ENCODE measurements at places on chromosomes 5 and 9.

DNA sequence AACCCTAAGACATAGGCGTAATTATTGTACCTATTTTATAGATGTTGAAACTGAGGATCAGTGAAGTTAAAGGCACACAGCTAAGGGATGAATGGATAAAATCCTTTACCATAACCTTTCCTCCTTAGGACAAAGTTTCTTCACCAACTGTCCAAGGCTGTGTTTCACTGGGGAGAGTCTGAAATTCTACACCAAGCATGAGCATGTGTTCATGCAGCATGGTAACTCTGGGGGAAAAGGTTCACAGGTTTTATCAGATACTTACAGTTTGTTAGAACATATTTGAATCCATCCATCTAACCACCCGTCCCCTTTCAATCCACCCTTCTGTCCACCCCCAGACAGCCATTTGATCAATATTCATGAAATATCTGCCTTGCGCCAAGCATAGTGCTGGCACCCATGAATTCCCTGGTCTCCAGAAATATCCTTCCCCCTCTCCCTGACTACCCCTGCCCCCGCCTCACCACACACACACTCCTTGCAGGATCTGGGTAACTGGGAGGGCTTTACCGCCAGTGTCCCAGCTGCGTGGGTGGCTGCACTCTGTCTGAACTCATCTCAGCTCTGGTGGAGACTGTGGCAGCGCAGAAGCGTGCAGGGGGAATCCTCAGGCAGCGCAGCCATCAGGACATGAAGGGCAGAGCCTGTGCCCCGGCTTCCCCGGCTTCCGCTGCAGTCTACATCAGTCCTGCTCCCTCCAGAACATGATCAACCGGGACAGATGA lies 6.3 kb upstream of the KCNIP1 start:
- no peak for DNase-seq

- DNase-seq: no peak
These were observed 63.1 kb upstream of the CXCL14 start for GRCh38 chr5:135641734-135642487.

DNA sequence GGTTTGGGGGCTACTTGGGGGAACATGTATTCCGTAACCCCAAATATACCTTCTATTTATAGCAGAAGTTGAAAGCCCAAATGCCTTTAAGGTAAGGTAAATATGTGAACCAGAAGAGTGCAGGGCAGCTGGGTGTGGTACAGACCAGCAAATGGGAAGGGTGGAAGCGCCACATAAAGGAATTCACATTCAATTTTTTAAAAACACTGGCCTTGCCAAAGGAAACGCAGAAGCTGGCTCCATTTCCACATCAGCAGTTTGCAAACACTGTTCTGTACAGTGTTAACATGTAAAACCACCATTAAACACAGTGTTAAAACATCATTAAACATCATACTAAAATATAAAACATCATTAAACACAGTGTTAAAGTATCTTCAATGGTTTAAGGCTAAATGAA lies 3.5 kb upstream of the BHMT start:
- no peak for DNase-seq

GRCh38 chr9:93681269-93682154 lies 105.1 kb downstream of the PHF2 start:
- DNase-seq: no peak

- no peak for DNase-seq
These were observed 60.8 kb downstream of the MEGF10 start for GRCh38 chr5:127351418-127351817.

DNA sequence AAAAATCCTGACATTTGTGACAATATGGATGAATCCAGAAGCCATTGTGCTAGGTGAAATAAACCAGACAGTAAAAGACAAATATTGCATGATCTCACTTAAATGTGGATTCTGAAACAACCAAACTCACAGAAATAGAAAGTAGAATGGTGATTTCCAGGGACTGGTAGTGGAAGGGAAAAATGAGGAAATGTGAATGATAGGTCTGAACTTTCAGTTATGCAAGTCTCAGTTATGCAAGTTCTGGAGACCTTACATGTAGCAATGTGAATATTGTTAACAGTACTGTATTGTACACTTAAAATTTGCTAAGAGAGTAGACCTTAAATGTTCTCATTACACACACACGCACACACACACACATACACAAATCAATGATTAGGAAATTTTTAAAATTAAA lies 84.9 kb downstream of the SLCO4C1 start:
- no peak for DNase-seq

GRCh38 chr9:82110881-82111280 lies 122.3 kb downstream of the SPATA31D1 start:
- no peak for DNase-seq

DNA sequence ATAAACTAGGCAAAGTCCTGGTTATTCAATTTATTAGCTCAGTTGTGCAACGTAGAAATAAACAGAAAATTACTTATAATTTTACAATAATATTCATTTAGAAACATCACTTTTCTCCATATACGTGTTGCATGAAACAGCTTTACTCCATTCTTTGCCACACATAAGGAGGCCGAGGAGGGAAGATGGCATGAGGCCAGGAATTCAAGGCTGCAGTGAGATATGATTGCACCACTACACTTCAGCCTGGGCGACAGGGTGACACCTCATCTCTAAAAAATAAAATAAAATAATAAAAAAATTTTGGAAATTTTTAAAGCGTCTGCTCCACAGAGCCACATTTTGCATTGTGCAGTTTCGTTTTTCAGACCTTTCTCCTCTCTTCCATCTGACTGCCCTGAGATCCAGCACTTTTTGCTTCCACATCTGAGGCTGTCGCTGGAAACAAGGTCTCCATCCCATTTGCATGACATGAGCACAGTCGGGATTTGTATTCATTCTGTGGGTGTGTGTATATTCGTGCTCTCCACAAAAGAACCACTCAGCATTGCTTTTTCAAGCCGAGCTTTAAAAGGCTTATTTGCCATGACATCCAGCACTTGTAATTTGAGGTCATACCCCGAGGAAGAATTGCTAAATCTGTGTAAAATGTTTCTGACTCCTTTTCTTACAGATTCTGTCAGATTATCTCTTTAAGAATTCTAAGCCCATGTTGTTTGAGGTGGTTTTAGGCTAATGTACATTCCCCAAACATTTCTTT lies 98.6 kb upstream of the MSX2 start:
- no peak for DNase-seq

DNA sequence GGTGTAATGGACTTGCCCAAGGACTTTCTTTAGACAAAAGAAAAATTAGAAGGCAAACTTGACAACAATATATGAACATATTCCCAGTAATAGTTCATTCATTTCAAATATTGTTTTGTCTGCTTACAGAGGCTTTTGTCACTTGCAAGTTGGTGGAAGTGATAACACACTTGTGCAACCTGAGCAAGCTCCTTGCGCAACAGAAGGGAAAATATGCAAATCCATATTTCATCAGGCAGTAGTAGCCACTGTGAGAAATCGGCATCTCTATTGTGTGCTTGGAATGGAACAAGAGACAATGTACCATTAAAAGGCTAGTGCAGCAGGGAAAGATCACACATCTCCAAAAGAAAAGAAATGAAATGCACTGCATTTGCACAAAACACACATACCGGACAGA lies 125.3 kb upstream of the RASEF start:
- DNase-seq: no peak

GRCh38 chr9:89021154-89021803 lies 30.0 kb downstream of the S1PR3 start:
- no peak for DNase-seq

- no peak for DNase-seq
These were observed 182.2 kb upstream of the ISL1 start for GRCh38 chr5:51201024-51201423.

DNA sequence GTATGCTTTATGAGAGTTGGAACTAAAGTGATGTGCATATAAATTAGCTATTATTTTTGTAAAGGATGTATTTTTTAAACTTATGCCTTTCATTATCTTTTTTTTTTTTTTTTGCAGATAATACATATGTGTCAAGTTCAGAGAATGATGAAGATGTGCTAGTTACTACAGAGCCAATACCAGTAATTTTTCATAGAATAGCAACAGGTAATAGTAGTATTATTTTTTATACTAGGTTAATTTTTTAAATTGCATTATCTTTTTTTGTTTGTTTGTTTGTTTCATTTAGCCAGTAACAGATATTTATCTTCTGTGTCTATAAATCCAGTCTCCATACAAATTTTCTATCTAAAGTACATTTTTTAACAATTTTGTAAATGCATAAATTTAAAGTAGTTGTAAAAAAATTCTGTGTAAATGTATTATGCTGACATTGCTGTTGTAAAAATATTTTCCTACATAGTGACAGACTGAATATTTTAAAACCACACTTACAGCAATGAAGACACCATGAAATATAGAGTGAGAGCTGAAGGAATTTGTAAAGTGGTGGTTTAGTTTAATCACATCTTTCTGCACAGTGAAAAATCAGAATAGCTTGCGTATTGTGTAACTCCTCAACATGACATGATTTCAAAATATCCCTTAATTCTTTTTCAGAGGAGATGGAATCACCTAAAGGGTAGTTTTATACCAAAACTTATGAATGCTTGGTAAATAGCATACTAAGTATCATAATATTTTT lies 93.3 kb downstream of the PARP8 start:
- DNase-seq: no peak

DNA sequence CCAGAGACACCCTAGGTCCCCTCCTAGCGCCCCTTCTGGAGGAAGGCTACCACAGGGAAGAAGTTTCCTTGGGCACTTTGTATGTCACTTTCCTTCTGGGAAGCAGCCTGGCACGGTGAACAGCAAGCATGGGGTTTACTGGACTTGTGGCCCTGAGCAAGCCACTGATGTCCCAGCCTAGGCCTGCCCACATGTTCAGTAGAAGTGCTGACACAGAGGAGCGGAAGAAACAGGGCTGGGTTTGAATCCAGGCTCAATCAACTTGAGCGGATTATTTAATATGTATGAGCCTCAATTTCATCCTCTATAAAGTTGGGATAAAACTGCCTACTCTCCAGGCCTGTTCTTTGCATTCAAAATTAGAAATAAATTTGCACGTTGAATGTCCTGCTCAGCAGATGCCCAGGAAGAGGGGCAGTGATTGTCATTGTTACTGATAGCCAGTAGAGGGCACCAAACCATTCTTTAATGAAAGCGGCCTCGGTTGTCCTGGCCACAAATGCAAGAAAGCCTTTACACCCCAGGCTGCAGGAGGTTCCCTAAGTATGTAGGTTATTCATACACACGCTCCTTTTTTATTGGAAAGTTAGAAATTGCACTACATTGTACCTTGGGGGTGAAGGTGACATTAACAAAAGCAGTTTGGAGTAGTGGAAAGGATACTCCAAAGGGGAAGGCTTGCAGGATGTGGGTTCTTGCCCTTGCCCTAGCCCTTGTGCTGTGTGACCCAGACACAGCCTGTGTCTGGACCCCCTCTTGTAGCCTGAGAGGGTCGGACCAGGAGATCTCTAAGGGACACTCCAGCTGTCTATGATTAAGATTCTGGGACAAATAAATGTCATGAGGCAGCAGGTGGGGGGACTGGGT lies 13.4 kb upstream of the XPA start:
- no peak for DNase-seq

GRCh38 chr5:80884929-80885328 lies 75.2 kb upstream of the RASGRF2 start:
- DNase-seq: no peak

DNA sequence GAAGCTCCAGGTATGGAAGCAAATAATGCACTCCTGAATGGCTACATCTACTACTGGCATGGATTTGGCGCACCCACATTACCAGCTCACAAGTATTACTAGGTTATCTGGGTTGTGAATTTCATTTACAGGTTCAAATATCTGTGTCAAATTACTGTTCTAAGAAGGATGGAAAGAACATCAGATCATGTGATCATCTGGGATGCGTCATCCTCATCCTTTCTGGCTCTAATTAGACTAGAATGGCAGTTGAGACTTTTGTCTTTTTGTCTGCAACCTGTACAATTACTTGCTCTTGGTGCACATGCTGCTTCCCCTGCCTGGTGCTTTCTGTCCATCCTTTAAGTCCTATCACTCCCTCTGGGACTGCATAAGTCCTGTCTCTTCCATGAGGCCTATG lies 64.1 kb downstream of the PJA2 start:
- no peak for DNase-seq

DNA sequence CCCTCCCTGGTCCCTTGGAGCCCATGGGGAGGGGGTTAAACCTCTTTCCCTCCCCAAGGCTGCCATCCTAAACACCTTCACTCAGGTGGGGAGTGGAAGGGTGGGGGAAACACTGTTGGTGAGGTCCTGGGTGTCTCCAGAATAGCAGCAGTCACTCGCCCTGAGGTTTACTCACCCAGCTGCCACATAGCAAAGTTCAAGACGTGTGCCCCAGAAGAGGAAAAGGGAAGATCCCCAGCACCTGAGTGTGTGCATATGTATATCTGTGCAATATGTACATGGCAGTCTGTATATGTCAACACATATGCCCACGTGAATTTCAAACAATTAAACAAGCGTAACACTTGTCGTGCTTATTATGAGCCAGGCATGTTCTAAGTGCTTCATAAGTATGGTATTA lies 31.3 kb upstream of the SMU1 start:
- DNase-seq: no peak

DNA sequence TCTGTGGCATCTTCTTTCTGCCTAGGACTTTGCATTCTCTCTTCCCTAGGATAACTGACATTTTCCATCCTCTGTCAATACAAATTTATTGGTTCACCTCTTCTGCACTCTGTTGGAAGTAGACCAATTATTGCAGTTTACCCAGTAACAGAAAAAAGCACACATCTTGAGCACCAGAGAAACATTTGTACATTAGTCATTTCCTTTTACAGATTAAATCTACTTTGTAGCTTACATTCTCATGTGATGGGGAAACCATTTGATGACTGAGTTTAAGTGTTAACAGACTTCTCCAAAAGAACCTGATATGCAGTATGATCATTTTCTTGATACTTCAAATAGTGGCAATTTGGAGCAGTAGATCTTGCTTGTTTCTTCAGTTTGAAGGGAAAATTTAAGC lies 1098.8 kb downstream of the DTWD2 start:
- DNase-seq: no peak

DNA sequence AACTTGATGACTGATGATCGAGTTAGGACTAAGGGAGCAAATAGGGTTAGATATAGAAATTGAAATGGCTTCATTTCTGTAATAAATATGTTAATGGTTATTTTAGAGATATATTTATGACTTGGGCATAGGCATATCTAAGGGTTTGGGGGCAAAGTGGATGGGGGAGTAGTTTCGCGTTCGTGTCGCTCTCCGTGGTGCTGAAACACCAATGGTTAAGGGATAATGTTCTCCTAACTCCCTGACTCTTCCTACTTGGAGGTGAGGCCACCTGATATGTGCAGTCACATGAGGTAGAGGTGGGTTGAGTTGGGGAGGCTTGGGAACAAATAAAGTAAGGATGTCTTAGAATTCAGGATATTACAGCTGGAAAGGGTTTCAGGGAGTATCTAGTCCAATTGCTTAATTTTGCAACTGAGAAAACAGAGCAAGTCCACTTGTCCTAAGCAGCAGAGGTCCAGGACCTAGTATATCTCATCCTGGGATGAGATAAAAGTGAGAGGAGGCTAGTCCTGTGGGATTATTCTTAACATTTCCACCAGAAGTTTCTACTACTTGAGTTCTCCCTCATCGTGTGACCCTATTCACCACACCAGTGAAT lies 44.0 kb upstream of the MAP1B start:
- no peak for DNase-seq

Data from T-helper 9 cell (primary cell).